ENCODE measurements at places on chromosomes 5 and 9.

DNA sequence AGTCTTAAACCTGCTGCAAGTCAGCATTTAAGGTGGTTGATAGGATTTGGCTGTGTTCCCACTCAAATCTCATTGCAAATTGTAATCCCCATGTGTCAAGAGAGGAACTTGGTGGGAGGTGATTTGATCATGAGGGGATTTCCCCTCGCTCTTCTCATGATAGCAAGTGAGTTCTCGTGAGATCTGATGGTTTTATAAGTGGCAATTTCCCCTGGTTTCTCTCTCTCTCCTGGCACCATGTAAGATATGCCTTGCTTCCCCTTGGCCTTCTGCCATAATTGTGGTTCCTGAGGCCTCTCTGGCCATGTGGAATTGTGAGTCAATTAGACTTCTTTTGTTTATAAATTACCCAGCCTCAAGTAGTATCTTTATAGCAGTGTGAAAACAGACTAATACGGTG, 84.3 kb upstream of the SMC2 start:
- DNase-seq: no peak

DNA sequence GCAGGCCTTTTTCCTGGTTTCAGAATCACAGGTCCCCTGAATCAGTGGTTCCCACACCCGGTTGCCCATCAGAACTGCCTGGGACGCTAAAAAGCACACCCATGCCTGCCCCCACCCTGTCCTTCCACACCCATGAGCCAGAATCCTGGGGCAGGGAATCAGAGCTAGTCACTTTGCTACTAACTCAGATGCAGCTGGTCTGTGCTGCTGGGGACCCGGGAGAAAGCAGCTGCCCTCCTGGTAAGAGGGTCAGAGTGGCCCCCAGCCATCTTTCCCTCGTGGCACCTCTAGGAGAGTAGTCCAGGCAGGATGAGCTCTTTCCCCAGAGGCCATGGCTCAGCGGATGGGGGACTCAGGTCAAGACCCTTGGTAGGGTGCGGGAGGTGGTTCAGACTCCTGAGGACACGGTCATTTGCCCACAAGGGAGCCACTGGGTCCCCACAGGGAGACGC, 11.3 kb upstream of the NUP214 start:
- no peak for DNase-seq

GRCh38 chr5:10595672-10596309, 31.9 kb downstream of the ANKRD33B start:
- no peak for DNase-seq

- peak; percentile 23 for DNase-seq
Measured at GRCh38 chr5:122312591-122313406, 762 bp downstream of the SNCAIP start.

DNA sequence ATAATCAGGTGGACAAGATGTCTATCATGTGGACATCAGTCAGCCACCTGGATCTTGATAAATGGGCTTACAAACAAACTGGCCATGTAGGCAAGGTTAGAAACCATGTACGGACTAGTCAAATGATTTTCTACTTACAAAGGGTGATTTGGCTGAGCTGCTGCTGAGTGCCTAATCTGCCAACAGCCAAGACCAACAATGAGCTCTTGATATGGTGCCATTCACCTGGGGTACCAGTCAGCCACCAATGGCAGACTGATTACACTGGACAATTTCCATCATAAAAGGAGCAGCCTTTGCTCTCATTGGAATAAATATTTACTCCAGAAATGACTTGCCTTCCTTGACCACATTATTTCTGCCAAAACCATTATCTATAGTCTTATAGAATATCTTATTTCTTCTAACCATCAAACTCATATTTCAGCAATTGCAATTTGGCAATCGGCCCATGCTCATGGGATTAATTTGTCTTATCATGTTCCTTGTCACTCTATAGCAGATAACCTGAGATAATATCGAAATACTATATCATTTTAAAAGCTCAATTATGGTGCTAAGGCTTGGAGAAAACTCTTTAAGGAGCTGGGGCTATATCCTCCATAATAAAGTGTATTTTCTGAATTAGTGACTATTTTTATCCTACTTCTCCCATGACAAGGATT, 135.1 kb downstream of the SLC25A46 start:
- DNase-seq: no peak

DNA sequence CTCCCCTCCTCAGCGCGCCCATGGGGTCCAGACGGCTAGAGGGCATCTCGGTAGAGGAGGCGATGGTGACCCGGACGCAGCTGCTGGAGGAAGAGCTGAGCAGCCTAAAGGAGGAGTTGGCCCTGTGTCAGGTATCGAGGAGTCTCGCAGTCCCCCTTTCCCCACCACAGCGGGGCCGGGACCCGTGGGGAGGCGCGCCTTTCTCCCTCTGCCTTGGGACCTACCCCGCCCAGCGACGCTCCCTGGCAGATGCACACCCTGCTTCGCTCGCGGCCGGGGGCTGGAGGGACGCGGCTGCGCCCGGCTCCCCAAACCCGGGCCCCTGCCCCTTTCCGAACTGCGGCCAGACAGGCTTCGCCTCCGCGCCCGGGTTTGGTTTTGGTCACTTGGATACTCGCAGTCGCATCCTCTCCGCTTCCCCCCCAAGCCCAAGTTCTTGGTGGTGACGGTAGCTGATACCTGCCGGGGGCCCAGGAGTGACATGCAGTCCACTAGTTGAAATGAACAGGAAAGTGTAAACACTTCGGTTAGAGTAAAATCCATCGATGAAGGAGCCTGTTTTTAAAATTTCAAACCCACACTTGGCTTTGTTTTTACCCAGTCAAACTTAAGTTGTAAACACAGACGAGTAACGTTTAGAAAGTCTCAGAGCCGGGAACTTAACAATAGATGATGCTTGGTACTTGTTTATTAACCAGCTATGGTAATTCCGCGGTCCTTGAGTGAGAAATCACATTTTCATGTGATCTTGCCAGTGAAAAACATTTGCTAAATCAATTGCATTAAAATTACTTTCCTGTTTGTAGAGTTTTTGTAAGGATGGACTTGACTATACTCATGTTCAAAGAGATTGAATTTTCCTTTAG, 688 bp downstream of the CNTLN start:
- peak; percentile 86 for DNase-seq

GRCh38 chr9:123322273-123323195, 33.5 kb upstream of the CRB2 start:
- no peak for DNase-seq

DNA sequence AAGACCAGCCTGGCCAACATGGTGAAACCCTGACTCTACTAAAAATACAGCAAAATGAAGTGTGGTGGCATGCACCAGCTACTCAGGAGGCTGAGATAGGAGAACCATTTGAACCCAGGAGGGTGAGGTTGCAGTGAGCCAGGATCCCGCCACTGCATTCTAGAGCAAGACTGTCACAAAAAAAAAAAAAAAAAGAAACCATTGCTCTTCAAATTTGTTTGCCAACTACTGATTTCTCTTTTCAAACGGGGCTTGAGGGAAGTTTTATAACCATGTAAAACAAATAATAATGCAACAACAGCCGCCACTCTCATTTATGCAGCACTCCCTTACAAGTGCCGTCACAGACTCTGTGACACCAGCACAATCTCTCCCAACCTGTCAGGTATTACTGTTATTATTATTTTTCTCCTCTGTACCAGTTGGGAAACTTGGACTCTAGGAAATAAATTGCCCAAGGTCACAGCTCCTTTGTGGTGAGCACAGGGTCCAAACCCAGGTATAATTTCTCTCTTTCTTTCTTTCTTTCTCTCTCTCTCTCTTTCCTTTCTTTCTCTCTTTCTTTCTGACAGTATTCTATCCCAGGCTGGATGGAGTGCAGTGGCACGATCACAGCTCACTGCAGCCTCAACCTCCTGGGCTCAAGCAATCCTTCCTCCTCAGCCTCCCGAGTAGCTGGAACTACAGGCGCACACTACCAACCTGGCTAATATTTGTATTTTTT, 25.4 kb downstream of the SERINC5 start:
- DNase-seq: no peak

DNA sequence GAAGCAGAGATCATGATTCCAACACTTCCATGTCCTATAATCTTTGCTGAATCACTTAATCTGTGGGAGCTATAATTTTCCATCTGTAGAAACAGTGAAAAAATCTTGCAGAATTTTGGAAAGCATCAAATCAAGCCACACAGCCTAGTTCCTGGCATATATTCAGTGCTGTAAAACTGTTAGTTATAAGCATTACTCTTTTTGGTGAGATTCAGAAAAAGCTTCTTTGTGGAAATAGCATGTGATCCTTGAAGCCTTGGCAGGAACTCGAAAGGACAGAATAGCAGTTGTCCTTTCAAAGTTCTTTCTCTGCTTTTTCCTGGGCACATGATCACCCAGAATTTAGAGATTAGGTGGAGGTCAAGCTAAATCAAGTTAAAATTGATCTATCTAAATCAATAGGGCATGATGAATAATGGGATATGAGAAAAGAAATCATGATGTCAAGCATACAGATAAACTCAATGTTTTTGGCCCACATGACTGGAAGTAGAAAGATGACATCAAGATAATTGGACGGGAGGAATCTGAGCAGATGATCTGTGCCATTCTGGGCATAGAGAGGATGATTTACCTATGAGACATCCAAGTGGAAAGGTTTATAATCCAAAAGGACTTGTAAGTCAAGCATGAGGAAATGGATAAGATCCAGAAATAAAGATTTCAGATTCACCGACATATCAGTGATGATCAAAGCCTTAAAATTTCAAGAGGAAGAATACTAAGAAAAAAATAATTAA, 73.1 kb downstream of the TMEM232 start:
- DNase-seq: no peak

DNA sequence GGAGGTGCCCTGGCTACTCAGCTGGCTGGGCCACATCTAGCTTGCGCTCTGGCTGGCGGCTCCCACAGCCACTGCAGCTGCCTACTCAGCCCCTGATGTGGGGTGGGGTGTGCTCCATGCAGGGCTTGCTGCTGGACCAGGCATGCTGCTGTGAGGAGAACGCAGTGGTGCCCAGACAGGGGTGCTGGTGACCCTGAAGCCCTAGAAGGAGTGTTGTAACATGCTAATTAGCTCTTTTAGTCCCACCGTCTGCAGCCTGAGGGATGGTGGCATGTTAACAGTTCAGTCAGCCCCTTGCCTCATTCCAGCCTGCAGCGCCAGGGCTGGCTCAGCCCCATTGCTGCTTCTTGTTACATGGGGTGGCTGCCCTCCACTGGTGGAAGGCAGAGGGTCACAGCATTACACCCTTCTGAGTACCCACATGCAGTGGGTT, 642.3 kb downstream of the DMRTA1 start:
- DNase-seq: no peak

- no peak for DNase-seq
Measured at GRCh38 chr5:138963763-138964371, 88.7 kb upstream of the LRRTM2 start.

DNA sequence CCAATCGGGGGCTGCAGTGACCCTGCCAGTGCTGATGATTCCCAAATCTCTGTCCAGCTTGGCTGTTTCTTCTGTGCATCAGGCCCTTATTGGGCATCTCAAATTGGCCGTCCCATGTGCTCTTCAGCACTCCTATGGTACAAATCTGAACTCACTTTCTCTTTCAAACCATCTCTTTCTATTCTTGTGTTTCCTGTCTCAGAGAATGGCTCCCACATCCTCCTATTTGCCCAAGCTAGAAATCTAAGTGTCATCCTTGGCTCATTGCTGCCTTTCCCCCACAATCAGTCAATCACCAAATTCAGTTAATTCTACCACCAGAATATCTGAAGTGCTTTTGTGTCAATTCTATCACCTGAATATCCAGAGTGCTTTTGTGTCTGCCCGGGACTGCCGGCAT, 336.6 kb downstream of the CWC27 start:
- no peak for DNase-seq

- no peak for DNase-seq
Measured at GRCh38 chr5:177301503-177302165, 1.9 kb downstream of the RAB24 start.

- DNase-seq: no peak
Measured at GRCh38 chr9:24552526-24553182, 7.0 kb upstream of the IZUMO3 start.

DNA sequence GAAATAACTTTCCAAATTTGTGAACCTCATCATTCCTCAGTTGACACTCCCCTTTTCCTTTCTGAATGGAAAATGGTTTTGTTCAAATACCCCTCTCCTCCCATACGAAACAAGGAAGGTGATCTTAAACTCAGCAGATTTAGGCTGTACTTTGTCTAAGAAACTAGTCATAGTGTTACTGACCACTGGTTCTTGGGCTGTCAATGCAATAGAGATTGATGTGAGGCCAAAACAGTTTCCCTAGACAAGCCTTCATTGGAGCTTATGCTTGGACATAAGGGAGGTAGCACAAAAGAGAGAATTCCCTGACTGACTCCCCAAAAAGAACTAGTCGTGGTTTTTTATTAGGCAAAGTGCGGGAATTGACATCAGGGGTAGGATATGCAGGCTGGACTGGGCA, 5.3 kb upstream of the LNPEP start:
- no peak for DNase-seq

GRCh38 chr5:114010362-114010761, 351.5 kb upstream of the KCNN2 start:
- no peak for DNase-seq

Measured in NCI-H146 (cell line).